Stimulated activated CD4-positive, alpha-beta T cell treated with anti-CD3 and anti-CD28 coated beads, Interleukin-2, amount 100 ng/mL, for 4 hours (primary cell): ENCODE measurements at places on chromosomes 1 and 21.

DNA sequence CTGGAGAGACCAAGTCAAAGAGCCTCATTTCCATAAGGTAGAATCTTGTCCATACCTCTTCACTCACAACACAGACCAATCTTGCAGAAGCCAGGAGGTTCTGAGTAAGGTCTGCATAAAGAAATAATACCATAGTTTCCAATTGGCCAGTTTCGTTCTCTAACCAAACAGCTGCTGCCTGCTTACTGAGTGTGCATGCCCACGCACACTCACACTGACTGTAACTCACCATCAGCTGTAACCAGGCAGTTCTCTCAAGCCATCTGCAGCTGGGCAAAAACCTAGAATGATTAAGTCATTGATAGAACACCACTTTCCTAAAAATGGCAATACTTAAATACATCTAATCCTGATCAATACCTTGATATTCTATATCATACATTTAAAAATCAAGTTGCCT is 106.6 kb upstream of the VAV3 start:
- no peak for DNase-seq

DNA sequence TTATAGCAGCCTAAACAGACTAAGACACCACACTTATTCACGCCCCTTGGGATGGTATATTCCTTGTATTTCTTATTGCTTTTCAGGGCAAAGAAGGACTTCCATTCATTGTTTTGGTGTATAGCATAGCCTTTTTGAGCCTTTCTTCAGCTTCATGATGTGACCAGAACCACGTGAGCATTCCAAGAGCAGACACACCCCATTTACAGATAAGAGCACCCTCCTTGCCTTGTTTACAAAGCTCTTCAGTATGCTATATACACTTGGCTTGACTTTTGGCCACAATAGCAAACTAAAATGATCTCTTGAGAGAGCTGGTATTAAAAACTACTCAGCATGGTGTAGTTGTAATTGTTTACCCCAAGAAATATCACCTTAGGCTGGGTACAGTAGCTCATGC is 78.7 kb downstream of the PIK3R3 start:
- DNase-seq: no peak

DNA sequence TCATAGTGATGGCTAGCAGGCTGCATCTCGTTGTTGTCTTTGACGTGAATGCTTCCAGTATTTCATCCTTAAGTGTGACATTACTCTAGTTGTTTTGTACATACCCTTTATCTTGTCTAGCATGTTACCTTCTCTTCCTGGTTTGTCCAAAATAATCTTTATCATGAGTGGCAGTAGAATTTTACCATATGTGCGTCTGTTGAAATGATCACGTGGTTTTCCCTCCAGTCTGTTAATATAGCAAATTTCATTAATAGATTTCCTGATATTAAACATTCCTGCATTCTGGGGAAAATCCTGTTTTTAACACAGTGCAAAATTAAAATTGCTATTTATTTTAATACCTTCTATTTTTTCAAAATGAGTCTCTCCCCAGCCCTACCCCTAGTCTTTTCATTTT is 15.6 kb downstream of the ADARB1 start:
- DNase-seq: no peak

DNA sequence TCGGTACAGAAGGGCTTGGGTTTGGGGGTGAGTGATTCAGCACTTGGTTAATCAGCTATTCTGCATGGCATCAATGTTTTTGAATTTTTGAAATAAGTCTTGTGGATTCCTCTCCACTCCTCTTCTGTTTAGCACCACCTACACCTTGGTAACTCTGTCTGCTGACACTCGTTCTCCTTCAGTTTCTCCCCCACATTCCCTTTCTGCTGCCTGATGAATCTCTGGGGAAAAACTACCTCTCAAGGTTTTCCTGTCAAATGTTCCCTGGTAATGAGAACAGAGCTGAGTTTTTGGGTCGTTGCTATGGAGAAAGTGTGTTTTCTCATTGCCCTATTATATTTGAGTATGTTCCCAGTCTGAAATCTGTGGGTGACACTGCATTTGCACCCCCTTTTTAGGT is 108.2 kb downstream of the GABPA start:
- DNase-seq: no peak

GRCh38 chr1:29963946-29964345 is 727.6 kb downstream of the PTPRU start:
- DNase-seq: no peak

DNA sequence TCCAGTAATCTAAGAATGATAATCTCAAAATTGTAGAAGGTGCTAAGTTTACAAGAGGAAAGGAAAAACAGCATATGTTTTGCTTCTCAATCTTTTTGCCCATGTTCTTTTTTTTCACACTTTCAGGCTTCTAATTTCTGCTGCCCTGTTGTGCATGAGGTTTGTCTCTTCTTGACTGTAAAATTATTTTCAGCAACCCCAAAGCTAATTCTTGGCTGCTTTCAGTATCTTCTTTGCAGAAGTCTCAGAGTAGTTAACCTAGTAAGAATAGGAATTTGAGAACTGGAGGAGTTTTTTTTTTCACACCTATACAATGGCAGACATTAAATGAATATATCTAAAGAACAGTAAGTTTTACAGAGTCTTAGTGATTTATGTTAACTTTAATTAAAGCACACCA is 26.4 kb downstream of the DENND2D start:
- DNase-seq: no peak

DNA sequence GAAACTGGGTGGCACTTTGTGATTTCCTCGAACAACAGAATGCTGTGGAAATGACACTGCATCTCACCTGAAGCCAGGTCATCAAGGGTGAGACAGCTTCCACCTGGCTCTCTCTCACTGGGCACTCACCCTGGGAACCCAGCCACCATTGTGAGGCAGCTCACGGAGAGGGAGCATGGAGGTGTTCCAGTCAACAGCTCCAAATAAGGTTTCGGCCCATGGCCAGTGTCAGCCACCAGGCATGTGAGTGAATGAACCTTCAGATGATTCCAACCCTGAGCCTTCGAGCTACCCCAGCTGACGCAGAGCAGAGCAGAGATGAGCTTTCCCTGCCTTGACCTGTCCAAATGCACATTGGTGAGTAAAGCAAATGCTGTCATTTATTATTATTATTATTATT is 58.1 kb downstream of the SYDE2 start:
- DNase-seq: no peak

DNA sequence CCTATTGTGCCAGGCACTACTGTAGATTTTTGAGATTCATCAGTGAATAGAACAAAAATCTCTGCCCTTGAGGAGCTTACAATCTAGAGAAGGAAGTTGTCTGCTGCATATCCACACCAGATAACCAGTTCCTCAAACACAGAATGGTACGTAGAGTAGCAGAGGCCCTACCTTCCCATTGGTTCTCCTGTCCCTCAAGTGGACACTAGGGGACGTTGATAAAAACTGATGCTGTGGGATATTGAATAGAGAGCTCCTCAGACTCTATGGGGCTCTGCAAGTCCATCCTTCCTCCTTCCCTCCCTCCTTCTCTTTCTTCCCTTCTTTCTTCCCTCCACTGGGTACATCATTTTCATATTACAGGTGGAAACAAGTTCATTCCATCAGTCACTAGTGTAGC is 371.3 kb downstream of the PBX1 start:
- DNase-seq: no peak

GRCh38 chr21:43613755-43614638 is 45.3 kb downstream of the HSF2BP start:
- no peak for DNase-seq
